Subcutaneous adipose tissue (tissue), 4 donors: ENCODE measurements at places on chromosomes 3 and 15. TPM values are rescaled to one million over a fixed set of nuclear protein-coding genes. Genes with fewer than 3 reads are reported as not detected.

The FBXW12 gene
- 1.1 TPM for total RNA-seq

The TRH gene
- total RNA-seq = not detected

The CNTN3 gene
- 12.7 TPM for total RNA-seq

The TRIM42 gene
- not detected for total RNA-seq

The A4GNT gene
- total RNA-seq = not detected
